ENCODE measurements at places on chromosomes 12 and 14. TPM values are rescaled to one million over a fixed set of nuclear protein-coding genes. Genes with fewer than 3 reads are reported as not detected.

Gene SLC7A8
- total RNA-seq = 0.34 TPM

Gene MYF5
- not detected for total RNA-seq

Gene DAD1
- total RNA-seq = 446 TPM

Gene TRIM9
- total RNA-seq = 0.17 TPM

Gene PKP2
- 1.2 TPM for total RNA-seq

Gene ARMH4
- 0.74 TPM for total RNA-seq

Gene SLC10A1
- total RNA-seq = not detected

Gene FBLN5
- 138 TPM for total RNA-seq

Gene SIX4
- total RNA-seq = 23.5 TPM

Gene ADIPOR2
- 20.3 TPM for total RNA-seq

Gene SYNDIG1L
- total RNA-seq = not detected

Gene PA2G4
- 212 TPM for total RNA-seq

Gene HOXC6
- 0.89 TPM for total RNA-seq

Gene HELB
- 1.2 TPM for total RNA-seq

Gene NOXRED1
- total RNA-seq = not detected

Gene MGP
- total RNA-seq = 0.30 TPM

Gene PLCZ1
- not detected for total RNA-seq

Gene HOXC4
- 1.6 TPM for total RNA-seq

Gene PPP4R4
- 0.45 TPM for total RNA-seq

Gene RD3L
- total RNA-seq = not detected

Gene OTOGL
- 0.17 TPM for total RNA-seq

Gene CHGA
- total RNA-seq = not detected

Gene BEST3
- not detected for total RNA-seq

Gene CIROP
- total RNA-seq = 0.45 TPM

Gene PROX2
- total RNA-seq = not detected

Gene SNW1
- 54.3 TPM for total RNA-seq

Gene KCNMB4
- total RNA-seq = 0.45 TPM

Gene MARCHF9
- 2.2 TPM for total RNA-seq

Gene ACRBP
- 0.89 TPM for total RNA-seq

Gene FRMD6
- 105 TPM for total RNA-seq

Gene ZFYVE21
- 45.6 TPM for total RNA-seq

Gene TAS2R14
- total RNA-seq = 1.0 TPM

Gene MMP19
- 12.6 TPM for total RNA-seq

Gene TCL1B
- not detected for total RNA-seq

Gene RILPL1
- 9.1 TPM for total RNA-seq

Gene TMEM117
- 3.0 TPM for total RNA-seq

Gene TC2N
- total RNA-seq = under 0.01 TPM

Gene C12orf76
- total RNA-seq = 9.2 TPM

Gene RNASE12
- total RNA-seq = not detected

Gene RPGRIP1
- total RNA-seq = not detected

Gene MEG3
- total RNA-seq = 82.7 TPM

Gene CFAP54
- 0.34 TPM for total RNA-seq

Gene FAM186B
- total RNA-seq = under 0.01 TPM

Gene AICDA
- total RNA-seq = not detected

Gene RNU4-1
- under 0.01 TPM for total RNA-seq

Gene PRKAB1
- total RNA-seq = 11.8 TPM

Gene DLST
- 65.6 TPM for total RNA-seq

Gene FKBP3
- total RNA-seq = 56.7 TPM

Gene LRP1
- total RNA-seq = 29.8 TPM

Gene SERPINA9
- total RNA-seq = not detected

Gene STON2
- 0.50 TPM for total RNA-seq

Gene CLEC6A
- not detected for total RNA-seq

Gene SRRM4
- not detected for total RNA-seq
